GM18507 (cell line): ENCODE measurements at places on chromosomes 5 and 9.

DNA sequence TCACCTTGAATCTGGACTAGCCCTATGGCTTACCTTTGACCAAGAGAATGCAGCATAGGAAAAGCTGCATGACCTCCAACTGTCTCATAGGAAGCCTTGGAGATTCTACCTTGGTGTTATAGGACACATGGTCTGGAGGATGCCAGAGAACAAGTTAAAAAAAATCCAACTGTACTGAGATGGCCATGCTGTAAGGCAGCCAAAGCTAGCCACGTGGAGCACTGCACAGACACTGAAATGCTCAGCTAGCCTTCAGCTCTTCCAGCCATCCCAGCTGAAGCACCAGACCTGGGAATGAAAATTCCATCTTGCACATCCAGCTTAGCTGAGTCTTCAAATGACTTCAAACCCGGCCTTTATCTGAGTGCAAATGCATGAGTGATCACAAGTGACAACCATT is 6.0 kb upstream of the GRAMD2B start:
- DNase-seq = no peak

- no peak for DNase-seq
Measured at GRCh38 chr5:141973871-141974595, 5.1 kb downstream of the RNF14 start.

DNA sequence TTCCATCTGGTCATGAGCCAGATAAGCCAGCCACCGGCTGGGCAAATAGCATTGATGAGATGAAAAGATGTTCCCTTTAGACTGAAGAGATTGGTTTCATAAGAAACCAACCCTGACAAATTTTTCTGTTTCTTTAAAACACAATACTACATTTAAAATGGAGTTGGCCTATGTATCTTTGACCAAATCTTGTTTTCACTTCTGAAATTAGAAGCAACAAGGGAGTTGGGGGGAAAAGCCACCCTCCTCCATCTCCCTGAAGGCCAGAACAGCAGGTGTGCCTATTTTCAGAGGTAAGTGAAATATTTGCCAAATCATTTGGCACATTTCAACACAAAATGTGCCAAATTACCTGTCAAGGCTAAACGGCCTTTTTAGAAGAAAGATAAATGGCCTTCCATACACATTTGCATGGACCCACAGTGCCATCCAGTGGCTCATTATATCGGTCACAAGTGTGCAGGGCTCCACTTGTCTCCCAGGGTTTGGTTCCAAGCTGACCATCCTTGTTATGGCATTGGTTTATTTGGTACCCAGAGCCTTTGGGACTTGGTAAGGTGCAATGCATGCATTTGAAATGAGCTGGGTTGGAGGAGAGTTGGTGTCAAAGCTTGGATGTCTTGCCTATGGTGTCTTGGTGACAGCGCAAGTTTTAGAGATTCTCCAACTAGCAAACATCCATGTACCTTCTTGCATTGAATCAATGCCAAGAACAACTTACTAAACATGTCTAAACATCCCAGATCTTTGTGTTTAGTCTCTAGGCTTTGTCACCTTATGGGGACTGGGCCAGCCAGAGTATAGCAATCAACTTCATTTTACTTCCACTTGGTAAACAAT is 372.0 kb upstream of the KIF2A start:
- DNase-seq = no peak

DNA sequence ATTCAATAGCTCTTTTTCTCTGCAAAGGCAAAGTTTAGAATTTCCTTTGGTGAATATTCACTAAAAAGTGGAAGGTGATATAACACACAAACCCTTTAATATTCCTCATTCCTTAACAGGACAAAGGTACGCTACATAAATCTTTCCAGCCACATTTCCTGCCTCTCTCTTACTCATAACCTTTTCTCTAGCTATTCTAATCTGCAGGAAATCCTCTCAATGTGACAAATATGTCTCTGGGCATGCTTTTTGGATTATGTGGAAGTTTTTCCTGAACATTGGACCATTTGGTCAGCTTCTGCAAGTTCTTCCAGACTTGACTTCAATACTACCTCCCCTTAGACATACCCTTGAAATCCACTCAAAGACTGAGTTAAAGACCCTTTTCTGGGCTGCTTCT is 186.3 kb upstream of the TUSC1 start:
- no peak for DNase-seq

DNA sequence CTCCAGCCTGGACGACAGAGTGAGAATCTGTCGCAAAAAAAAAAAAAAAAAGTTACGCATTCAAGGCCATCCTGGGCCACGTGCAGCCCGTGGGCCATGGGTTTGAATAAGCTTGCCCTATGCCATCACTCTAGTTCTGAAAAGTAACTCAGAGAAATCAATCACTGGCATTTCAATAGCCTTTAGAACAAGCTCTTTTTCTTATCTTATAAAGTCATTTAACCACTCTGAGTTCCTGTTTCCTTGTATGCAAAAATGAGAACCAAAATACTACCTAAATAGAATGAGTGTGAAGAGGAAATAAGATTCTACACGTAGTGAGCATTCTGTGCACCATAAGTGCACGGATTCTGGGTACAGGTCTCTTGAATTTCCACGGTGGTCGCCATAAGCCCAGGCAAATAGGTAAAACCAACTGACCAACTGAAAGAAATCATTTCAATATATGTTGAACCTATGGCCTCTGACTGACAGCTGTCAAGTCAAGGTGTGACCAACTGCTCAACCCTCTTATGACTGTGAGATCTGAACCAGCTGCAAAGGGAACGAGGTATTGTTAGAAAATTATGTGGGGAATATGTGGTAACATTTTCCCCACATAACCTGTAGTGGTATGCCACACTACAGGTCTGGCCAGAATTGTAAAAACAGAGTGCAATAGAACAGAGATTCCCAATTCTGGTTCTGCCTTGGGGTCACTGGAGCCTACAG is 143.9 kb upstream of the LHFPL2 start:
- DNase-seq = no peak

DNA sequence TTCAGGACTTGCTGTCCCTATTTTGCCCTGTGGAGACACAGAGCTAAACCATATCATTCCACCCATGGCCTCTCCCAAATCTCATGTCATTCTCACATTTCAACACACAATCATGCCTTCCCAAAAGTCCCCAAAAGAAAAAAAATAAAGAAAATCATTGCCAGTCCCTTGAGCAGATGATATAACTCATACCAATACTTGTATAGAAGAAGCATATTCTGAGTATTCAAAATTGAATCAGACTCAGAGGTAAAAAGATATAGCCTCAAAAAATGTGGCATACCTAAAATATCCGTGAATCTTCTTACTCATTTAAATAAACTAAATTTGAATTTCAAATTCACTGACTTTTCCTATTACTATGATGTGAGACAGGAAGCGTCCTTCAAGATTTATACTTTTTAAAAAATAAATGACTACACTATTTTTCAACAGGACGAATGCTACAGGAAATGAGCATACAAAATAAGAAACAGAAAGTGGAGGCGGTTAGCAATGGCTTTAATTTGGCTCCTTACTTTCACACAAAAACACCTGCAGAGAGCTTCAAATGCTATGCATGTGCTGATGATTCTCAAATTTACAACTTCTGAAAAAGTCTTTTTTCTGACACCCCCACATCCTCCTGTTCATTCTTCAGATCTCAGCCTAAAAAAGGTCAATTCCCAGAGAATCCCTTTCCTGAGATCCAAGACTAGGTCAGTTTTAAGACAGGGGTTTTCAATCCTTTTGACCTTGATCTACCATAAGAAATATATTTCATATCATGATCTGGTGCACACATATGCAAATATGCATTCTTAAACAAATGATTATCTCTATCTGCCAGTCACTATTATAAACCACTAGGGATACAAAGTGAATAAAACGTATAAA is 39.6 kb upstream of the DMXL1 start:
- peak; percentile 11 for DNase-seq

GRCh38 chr9:37778534-37778933 is 6.3 kb downstream of the EXOSC3 start:
- DNase-seq = no peak

DNA sequence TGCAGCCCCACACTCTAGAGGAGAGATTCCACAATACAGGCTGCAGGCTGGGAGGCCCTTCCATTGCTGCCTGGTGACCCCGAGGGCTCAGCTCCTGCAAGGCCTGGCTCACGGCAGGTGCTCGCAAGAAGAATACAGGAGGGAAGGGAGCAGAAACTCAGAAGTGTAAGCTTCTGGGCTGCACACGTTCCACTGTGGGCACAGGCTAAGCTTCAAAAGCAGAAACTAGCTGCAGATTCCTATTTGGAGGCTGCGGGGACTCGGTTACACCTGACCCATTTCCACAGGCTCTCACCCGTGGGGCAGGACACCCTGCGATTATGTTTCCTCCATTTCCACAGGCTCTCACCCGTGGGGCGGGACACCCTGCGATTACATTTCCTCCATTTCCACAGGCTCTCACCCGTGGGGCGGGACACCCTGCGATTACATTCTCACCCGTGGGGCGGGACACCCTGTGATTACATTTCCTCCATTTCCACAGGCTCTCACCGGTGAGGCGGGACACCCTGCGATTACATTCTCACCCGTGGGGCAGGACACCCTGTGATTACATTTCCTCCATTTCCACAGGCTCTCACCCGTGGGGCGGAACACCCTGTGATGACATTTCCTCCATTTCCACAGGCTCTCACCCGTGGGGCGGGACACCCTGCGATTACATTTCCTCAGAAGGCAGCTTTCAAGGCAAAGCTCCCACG is 10.3 kb downstream of the LPCAT1 start:
- DNase-seq = no peak

- DNase-seq = no peak
Measured at GRCh38 chr9:133134388-133135145, 13.5 kb upstream of the RALGDS start.

- no peak for DNase-seq
Measured at GRCh38 chr5:174523311-174524071, 200.9 kb upstream of the MSX2 start.

GRCh38 chr5:10563110-10563944 is 543 bp upstream of the ANKRD33B start:
- no peak for DNase-seq

DNA sequence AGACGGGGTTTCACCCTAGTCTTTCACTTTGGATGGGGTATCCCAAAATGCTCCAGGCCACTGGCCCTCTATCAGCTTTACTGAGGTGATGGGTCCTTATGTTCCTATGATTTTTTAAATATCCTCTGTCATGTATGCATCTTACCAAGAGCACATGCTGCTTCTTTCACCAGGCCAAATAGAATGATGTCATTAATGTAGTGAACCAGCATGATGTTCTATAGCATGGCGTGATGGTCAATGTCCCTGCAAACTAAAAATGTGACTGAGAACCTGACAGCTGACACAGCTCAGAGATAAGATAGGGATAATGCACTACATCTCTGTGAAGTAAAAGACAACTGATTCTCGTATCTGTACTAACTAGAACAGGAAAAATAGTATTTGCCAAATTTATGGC is 103.6 kb downstream of the SLC1A3 start:
- no peak for DNase-seq

GRCh38 chr9:2560180-2560579 is 61.4 kb upstream of the VLDLR start:
- DNase-seq = no peak

- peak; percentile 17 for DNase-seq
Measured at GRCh38 chr5:96752341-96753016, 55.3 kb downstream of the ERAP1 start.

DNA sequence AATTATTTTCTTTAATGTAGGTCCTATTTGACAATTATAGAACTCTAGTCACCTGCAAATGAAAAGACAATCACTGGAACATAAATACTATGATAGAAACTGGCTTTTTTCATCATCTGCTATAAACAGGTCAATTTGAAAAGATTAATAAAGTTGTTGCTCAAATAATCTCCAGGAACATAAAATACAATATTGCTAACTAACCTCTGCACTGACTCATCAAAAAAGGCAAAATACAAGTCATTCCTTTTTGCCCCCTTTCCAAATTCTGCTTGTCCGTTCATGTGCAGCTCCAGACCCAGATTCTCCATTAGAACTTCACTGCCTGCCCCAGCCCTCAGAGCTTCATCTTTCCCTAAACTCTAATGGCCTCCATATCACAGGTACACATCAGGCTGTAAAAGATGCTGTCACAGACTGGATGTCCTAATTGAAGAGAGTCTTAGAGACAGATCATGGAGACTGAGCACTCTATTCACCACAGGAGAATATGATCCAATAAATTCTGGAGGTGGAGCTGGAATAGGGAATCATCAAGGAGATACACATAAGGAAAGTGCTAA is 1.6 kb downstream of the DCTN4 start:
- no peak for DNase-seq

- no peak for DNase-seq
Measured at GRCh38 chr9:8895861-8896224, 1096.3 kb upstream of the DMAC1 start.

DNA sequence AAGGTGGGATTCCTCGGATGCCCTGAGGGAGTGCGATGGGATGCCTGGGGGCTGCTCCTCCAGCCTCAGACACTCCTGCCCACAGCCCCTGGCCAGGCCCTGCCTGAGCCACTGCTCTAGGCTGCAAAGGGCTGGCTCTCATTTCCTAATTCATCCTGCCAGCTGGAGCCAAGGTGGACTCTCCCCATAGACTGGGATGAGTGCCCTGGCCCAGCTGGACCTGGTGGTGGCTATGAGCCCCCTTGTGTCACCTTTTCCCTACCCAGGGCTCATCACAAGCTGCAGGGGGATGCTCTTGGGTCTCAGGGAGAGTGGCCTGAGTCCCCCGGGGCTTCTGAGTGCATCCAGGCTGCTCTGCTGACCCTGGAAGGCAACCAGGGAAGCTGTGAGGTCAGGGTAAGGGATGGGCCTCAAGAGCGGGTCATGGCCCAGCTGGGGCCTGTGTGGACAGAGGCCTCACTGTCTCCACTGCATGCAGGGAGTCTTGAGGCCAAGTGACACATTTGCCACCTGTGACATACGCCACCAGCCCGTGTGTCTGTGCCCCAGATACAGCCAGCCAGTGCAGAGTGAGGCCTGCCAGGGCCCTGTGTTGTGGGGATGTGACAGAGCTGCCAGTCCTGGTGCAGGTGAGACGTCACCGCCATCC is 102.7 kb upstream of the IER5L start:
- no peak for DNase-seq

- no peak for DNase-seq
Measured at GRCh38 chr5:132628814-132629213, 29.2 kb upstream of the IL13 start.

- no peak for DNase-seq
Measured at GRCh38 chr5:36392818-36393217, 91.1 kb upstream of the RANBP3L start.

- no peak for DNase-seq
Measured at GRCh38 chr9:14525856-14526255, 167.4 kb downstream of the ZDHHC21 start.
